ENCODE measurements at places on chromosomes 5 and 9.

DNA sequence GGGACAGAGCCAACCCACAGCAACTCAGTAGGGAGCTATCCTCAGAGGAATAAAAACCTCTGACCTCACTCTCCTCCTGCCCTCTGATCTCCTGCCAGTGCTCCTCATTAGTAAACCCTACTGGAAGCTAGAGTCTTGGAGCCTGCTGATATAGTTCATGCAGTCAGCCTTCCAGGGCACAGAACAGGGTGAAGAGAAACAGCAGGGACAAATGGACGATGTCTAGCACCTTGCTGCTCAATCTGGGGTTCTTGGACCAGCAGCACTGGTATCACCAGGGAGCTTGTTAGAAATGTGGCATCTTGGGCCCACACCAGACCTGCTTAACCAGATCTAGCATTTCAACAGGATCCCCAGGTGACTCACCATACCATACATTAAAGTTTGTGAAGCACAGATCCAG is 5.5 kb upstream of the GALNT12 start:
- no peak for DNase-seq

GRCh38 chr5:19615661-19616060 is 372.3 kb downstream of the CDH18 start:
- DNase-seq = no peak

DNA sequence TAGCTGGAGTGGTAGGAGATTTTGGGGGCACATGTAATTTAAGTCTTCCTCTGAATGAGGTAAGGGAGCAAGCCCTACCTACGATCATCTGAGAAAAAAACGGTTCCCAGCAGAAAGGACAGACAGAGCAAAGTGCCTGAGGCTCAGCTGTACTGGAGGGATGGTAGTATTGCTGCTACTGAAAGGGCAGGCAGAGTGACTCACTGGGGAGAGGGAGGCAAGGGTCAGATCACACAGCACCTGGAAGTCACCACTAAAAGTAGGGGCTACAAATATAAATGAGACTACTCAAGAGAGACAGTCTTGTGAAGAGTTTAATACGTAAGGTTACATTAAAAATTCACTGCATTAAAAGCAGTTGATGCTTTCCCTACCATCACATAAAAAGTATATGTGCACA is 75.9 kb downstream of the NFIB start:
- DNase-seq = no peak

DNA sequence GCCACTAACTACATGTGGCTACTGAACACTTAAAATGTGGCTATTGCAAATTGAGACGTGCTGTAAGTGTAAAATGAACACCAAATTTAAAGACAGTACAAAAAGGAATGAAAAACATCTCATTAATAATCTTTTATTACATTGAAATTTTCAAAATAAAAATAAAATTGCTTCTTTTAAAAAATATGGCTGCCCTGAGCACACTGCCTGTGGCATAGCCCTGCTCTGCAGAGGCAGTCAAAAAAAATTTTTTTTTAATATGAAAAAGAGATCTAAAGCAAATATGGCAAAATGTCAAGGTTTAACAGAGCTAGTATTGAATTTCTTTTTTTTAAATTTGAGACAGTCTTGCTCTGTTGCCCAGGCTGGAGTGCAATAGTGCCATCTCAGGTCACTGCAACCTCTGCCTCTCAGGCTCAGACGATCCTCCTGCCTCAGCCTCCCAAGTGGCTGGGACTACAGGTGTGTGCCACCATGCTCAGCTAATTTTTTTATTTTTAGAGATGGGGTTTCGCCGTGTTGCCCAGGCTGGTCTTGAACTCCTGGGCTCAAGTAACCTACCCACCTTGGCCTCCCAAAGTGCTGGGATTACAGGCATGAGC is 25.6 kb downstream of the CARNMT1 start:
- DNase-seq = no peak

- peak; percentile 55 for DNase-seq
Observed at GRCh38 chr5:133531178-133531577, 81.2 kb downstream of the FSTL4 start.

DNA sequence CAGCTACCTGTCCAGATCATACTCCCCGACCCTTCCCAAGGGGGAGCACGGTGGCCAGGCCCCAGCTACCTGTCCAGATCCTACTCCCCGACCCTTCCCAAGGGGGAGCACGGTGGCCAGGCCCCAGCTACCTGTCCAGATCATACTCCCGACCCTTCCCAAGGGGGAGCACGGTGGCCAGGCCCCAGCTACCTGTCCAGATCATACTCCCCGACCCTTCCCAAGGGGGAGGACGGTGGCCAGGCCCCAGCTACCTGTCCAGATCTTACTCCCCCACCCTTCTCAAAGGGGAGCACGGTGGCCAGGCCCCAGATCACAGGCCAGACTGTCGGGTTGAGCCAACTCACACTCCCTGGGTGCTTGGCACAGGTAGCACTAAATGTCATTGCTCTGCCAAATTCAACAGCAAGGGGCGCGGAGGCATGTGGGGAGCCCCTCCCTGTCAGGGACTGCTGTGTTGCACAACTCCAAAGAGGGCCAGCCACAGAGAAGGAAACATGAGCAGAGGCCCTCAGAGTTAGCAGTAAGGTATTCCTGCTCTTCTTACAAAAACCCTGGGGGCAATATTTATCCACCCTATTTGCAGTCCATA is 136.9 kb downstream of the OLFM1 start:
- DNase-seq = no peak

GRCh38 chr9:116717150-116717549 is 30.0 kb downstream of the TRIM32 start:
- DNase-seq = no peak

- no peak for DNase-seq
Observed at GRCh38 chr5:151868451-151868850, 56.2 kb downstream of the GLRA1 start.

DNA sequence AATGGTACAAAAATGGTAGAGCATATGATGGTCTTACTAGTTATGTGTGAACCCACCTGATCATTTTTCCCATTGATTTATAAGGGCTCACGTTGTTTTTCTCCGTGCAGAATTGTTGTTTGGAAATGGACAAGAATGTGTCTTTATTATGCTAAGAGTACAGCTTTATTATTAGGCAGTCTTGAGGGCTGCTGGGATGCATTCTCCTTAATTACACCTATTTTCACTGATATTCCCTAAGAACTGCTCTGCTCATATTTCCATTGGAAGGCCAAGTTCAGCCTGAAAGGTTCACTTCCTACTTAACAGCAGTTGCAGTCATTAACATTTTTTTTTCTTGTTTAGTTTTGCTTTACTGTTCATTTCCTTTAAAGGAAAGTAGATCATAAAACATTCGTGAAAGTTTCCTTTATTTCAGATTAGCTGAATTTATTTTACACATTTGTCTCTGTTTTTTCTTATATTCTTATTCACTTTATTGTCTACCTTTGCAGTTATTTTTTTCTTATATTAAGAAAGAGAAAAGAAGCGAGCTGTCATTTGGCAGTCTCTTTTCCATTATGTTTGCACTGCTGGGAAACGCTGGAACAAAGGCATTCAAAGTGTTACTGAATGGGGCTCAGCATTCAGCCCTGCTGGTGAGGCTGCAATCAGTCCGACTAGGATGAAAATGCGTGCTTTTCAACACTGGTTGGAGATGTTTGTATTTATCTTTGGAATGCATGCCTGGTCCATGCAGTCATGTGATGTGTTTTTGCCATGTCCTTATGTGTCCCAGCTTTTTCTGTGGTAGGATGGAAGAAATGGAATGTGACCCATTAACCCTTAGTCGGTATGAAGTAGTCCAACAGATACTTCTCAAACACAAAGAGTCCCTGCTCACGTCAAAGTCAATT is 602.7 kb upstream of the ZNF608 start:
- no peak for DNase-seq

GRCh38 chr9:80028501-80028900 is 456.7 kb downstream of the TLE4 start:
- DNase-seq = no peak

- DNase-seq = no peak
Observed at GRCh38 chr5:25262221-25262620, 617.4 kb upstream of the CDH10 start.

GRCh38 chr5:149759986-149760853 is 30.1 kb downstream of the PPARGC1B start:
- DNase-seq = no peak

DNA sequence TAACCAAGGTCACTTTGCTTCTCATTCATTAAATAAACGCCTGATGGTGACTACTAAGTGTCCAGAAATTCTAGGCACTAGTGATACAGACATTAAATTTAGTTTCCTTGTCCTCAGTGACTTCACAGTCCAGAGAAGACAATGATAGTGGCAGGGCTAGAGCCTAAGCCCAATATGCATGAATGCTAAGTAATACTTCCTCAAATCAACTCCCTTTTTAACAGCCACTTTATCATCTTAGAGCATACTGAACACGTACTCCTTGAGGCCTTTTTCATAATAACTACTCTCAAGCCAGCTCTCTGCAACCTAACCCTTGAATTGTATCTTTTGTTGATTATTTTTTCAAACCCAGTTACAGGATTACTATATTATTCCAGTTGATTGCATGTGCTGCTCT is 74.1 kb downstream of the STX17 start:
- no peak for DNase-seq

GRCh38 chr5:11904265-11904906 is at the start of gene CTNND2:
TSS of gene CTNND2 (minus strand) at chr5:11904446. CDS start at chr5:11903853, 593 bp downstream.
- peak; percentile 18 for DNase-seq

- no peak for DNase-seq
Observed at GRCh38 chr5:178407646-178408045, 175.0 kb upstream of the PHYKPL start.

DNA sequence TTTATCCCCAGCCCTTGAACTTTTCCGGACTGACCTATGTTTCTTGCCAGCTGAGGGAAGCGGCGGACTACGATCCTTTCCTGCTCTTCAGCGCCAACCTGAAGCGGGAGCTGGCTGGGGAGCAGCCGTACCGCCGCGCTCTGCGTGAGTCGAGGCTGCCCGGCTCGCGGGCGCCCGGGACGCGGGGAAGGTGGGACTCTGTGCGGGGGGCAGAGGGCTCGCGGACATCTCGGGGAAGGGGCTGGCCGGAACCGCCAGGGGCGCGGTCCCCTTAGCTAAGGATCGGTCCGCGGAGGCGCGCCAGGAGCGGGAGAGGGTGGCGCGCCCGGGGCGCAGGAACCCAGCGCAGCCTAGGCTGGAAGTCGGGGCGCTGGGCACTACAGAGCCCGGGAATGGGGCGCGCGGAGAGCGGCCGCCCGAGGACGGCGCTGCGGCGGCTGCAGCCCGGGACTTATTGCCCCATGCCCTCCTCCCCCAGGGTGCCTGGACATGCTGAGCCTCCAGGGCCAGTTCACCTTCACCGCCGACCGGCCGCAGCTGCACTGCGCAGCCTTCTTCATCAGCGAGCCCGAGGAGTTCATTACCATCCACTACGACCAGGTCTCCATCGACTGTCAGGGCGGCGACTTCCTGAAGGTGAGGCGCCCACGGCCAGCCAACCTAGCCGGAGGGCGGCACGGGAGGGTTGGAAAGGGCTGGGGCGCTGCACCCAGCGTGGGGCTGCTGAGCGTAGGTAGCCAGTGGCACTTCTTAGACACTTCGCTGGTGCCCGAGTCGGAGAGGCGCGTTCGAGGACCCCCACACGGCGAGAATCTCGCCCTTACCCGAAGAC is 922 bp downstream of the CRHBP start:
- no peak for DNase-seq

DNA sequence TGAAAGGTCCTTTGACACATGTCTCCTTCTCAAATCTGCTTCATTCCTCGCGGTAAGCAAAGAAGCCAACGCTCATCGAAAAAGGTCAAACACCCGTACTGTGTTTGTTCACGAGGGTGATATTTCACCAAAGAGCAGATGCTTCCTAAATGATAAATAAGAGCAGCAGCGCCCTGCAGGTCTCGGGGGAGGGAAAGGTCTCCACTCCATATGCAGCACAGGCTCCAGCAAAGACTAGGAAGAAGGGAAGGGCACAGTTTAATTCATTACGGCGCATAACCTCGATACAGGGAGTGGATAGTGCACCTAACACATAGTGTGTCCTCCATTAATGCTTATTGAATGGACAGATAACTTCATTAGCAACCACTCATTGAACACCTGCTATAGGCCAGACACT is 593.3 kb downstream of the CDK5RAP2 start:
- no peak for DNase-seq

DNA sequence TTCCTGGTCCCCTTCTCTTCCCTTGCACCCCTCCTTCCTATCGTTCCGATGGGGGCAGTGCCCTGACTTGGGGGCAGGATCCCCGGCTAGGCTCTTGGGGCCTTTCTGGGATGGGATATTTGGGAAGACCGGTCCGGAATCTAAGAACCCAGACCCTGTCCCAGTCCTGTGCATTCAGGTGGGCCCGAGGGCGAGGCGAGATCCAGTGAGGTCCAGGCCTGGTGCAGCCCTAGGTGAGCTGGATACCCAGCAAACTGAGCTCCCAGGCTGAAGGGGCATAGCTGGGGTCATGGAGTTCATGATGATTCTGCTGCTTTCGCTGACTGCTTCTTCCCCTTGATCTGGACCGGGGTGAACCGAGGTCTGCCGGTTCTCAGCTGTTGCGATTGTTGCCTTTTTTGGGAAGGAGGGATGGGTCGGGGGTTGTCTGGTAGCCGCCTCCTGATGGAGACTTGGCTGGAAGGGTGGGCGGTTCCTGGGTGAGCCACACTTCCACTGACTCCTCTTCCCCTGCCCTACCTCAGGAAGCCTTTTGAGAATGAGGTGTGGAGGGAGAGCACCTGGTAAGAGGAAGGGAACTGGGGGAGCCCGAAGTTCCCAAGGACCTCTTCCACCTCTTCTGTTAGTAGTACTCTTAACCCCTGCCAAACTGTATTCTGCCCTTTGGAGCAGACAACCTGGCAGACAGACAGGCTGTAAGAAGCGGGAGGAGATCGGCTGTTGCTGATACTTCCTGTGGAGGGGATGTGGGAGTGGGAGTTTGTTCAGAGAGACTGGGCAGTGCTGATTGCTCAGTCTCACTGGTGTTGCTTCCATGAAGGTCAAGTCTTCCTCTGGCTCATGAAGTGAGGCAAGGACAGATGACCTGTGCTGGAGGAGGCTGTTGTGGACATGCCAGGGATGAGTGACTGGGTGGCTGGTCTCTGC is 1.0 kb downstream of the LRRC8A start:
- DNase-seq = no peak

DNA sequence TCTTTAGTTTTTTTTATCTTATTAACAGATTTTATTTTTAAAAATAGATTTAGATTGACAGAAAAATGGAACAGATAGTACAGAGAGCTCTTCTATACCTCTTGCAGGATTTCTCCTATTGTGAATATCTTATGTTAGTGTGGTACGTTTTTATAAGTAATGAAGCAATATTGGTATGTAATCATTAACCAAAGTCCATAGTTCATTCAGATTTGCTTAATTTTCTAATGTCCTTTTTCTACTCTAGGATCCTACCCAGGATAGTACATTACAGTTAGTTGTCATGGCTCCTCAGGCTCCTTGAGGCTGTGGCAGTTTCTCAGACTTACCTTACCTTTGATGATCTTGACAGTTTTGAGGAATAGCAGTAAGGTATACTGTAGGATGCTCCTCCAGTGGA is 30.4 kb downstream of the PPP2R2B start:
- DNase-seq = no peak

GRCh38 chr9:92147852-92148180 is 32.6 kb upstream of the SPTLC1 start:
- DNase-seq = no peak

DNA sequence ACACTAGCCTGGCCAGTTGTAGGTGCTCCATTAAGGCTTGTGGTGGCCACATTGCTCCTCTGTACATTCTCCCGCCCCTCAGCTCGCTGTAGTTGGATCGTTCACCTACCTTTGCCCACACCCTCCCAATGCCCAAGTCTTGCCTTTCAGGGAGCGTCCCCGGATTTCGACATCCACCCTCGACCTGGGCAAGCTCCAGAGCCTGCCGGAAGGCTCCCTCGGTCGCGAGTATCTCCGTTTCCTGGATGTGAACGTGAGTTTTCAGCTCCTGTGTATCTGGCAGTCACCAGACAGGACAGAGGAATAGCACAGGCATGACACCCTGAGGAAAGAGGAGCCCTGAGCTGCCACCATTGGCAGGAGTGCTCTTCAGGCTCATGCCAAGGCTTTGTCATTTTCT is 3.0 kb downstream of the COQ4 start:
- DNase-seq = no peak
